ENCODE measurements at places on chromosomes 2 and 18.

GRCh38 chr2:26411419-26411818 is 9.7 kb downstream of the DRC1 start:
- DNase-seq, result no peak

DNA sequence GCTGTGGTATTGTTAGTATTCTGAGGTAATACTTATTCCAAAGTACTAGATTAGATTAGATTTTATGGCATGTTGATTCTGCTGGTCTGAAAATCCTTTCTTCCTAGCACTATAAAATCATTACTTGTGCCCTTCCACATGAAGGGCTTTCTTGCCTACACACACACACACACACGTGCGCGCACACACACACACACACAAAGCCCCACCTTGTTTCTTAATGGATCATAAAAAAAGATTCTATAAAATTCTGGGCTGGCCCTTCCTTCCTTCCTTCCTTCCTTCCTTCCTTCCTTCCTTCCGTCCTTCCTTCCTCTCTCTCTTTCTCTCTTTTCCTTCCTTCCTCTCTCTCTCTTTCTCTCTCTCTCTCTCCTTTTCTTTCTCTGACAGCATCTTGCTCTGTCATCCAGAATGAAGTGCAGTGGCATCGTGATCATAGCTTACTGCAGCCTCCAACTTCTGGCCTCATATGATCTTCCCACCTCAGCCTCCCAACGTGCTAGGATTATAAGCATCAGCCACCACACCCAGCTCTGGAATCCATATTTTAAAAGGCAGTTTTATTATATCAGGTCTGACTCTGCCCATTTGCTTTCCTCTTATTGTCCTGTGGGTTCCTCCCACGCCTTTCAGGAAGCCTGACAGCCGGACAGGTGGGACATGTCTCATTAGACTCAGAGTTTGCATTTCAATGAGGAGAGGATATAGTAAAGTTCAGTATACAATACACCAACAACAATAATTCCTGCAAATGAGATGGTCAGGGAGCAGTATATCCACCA is 321.1 kb downstream of the PIK3C3 start:
- peak; percentile 52 for DNase-seq

DNA sequence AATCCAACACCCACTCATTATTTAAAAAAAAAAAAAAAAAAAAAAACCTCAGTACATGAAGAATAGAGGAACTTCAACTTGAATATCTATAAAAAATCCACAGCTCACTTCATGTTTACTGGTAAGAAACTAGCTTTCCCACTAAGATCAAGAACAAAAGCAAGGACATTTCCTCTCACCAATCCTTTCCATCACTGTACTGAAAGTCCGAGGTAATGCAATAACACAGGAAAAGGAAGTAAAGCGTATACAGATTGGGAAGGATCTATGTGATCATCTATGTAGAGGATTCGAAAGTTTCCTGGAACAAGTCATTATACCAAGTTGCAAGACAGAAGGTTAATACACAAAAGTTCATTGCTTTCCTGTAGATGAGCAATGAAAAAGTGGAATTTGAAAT is 63.2 kb downstream of the ROCK2 start:
- DNase-seq, result no peak

DNA sequence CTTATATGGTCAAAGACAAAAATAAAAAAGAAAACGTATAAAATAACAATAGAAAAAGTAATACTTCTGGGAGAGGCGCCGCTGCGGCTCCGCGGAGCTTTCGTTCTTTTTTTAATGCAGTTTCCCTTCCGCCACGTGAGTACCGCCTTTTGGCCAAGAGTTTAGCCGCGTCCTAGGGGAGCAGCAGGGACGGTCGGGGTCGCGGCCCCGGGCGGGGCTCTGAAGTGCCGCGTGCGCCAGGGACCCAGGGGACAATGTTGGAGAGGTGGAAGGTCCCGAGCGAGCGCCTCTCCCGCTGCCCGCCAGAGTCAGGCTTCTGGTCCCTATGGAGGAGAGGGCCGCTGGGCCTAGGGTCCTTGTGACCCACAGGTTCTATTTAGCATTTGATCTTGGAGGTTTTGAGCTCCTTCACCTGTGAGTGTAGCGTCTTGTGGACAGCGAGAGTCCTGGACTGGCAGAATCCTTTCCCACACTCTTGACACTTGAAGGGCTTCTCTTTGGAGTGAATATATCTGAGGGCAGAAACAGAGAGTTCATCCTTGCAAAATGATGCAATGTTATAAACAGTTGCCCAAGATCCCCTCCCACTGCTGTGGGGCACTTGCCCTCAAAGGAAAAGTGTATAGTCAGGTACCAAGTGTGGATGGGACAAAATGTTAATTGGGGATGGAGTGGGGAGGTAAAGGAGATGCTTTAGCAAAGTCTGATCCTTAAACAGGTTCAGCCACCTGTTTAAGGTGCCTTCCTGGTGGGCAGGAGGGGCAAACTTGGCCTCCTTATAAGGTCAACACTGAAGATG is 6.3 kb downstream of the OSR1 start:
- DNase-seq, result no peak

- DNase-seq, result no peak
Measured at GRCh38 chr2:169729274-169729605, 4.4 kb upstream of the KLHL23 start.

DNA sequence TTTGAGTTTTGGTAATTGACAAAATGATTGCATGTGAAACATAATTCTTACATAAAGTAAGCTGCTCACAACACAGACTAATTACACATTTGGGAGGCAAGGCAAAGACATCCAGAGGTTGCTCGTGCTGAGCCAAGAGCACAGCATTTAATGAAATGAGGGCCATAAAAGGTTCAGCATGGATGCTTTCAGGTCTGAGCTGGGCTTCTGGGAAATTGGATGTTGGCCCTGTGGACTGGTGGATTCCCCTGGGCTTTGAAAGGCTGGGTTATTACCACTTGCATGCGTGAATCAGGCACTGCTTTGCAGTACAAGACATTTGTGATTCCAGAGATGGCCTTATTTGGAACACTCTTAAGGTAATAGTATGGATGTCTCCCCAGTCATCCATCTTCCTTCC is 533.5 kb upstream of the NRP2 start:
- no peak for DNase-seq

- DNase-seq, result no peak
Measured at GRCh38 chr2:134465228-134466105, 211.6 kb downstream of the MGAT5 start.

DNA sequence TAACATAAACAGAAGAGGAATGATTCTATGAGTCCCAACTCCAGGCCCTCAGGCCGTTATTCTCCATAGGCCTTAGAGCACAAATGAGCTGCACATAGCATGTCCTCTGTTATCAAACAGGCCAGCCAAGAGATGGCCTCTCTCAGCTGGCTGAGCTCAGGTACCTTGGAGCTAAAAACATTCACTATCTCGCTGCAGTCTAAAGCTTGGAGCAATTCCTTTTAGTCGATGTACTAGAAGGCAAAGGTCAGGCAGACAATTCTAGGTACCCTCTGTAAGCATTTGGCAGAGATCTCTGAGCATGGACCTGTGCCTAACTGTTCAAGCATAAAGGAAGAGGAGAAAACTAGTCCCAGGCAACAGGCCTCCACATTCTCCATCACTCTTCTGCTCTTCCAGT is 38.0 kb upstream of the ATL2 start:
- no peak for DNase-seq

DNA sequence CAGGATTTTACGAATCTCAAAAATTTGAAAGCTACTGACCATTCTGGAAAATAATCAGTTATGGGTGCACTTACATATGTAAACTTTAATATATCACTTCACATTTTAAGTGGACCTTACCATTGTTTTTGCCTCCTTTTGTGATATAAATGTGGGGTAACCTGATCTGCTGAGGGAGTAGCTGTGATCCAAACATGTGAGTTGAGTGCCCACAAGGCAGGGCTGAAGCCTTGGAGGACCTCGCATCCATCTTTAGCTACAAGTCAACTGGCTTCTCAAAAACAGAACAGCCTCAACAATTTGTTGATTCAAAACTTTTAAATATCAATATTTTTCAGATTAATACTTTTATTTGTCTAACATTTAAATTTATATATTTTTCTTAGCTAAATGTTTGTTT is 178.2 kb downstream of the PLCL1 start:
- no peak for DNase-seq

DNA sequence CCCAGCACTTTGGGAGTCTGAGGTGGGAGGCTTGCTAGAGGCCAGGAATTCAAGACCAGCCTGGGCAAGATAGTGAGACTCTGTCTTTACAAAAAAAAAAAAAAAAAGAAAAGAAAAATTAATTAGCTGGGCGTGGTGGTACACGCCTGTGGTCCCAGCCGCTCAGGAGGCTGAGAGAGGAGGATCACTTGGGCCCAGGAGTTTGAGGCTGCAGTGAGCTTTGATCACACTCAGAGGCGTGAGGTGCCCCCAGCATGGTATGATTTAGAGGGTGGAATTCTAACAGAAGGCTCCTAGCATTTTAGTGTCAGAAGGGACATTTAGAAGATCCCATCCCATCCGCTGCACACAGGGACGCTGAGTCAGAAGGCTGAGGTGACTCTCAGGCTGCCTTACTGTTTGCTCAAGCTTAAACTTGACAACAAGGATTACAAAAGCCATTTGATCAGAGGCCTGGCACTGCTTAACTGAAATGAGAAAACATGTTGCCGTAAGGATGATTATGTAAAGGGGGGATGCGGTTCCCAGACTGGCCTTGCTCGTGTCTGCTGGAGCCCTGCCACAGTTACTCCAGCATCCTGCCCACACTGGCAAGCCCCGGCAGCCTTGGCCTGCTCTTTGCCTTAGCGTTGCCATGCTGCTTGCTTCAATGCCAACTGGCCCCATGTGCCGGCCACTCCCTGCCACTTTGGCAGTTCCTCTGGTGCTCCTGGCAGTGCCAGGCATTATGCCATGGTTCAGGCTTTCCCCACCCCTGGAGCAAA is 45.6 kb upstream of the SLC1A4 start:
- no peak for DNase-seq

- DNase-seq, result no peak
Measured at GRCh38 chr18:11607906-11608305, 1.5 kb upstream of the SLC35G4 start.

DNA sequence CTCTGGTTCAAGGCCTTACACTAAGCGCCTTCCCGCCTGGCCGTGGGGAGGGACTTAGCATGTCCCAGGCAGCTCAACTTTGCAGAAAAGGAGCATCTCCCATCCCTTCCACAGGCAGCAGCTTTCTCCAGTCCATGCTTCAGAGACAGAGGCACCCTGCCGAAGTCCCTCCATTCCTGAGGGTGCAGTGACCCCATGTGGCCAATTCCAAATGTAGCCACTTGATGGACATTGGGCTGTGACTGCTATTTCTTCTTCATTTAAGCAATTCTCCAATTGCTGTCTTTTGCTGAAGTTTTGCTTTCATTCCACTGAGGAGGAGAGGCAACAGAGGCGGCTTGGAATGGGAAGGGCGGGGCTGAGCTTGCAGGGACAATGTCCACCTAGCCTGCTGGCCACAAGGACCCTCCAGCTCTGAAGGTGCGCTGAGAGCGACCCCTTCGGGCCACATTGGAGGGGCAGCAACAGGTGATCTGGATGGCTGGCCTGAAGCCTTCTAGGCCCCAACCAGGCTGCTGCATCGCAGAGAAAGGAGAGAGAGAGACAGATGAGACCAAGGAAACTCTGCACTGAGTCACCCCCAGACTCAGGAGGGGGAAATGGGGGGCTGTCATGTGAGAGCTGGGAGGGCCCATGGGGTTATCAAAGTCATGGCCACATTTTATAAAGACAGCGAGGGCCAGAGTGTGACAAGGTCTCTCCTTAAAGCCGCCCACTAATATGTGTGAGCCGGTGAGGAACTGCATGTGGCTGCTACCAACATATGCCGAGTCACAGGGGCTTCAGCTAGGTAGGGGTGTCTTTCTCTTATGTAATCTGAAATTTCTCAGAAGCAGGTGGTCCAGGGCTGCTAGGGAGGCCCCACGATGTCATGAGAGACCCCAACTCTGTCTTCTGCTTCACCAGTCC is 61.3 kb downstream of the LONRF2 start:
- peak; percentile 84 for DNase-seq

DNA sequence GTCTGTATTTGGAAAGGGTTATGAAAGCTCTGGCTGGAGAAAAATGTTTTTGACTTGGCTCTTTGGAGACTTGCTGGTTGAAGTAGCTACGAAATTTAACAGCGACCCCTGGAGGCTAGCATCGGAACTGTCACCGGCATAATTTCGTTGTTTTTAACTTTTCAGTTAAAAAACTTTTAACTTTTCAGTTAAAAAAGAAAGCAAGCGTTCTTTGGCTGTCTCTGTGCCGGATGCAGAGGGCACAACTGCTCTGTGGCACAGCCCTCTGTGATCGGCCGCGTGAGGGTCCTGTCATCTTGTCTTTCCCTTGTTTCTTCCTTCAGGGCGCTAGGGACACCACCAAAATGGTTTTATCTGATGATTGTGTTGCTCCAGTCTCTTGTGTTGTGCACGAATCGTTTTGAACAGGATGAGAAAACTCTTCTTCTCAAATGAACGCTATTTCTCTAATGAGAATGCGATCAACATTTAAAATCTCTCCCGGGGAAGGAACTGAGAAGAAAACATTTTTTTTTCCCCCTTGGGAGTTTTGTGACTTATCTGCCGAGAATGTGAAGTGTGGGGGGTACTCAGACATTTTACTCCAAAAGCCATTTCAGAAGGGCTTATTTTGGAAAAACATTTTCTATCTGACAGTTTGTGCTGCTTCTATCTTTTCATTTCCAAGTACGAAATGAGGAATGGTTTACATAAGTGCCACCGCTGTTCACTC is 57.1 kb downstream of the ADCYAP1 start:
- DNase-seq, result peak; percentile 49

DNA sequence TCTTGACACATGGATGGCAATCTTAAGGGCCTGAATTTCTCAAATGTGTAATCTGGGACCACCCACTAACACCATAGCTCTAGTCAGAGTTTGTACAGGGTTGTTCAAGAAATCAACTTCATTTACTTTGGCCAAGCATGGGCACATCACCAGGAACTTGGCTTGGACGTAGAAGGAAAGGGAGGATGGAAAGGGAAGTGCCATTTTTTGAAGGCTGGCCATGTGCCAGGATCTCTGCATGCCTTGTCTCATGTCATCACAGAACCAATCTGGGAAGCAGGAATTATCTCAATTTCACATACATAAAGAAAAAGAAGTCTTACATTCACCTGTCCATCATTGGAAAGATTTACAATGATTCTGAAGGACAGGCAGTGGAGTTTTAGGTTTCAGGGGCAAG is 128.1 kb downstream of the ANTXR1 start:
- no peak for DNase-seq

- DNase-seq, result no peak
Measured at GRCh38 chr2:163364736-163365135, 371.1 kb downstream of the FIGN start.

DNA sequence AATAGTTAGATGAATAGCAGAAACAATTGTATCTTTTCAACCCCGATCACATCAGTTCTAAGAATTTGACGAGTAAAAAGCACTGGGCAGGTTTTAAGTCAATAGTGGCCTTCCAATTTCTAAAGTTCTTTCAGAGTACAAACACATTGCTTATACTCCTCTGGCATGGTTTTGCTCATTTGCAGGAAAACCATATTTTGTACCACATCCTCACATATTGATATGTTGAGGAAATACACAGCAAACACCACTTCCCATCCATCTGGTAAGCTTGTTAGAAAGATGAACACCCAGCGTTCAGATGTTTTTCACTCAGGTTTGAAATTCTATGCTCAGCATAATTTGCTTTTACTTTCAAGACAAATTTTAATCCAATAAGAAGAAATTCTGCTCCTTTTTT is 344.6 kb upstream of the ACVR2A start:
- DNase-seq, result no peak

GRCh38 chr2:119879502-119879901 is 119.8 kb downstream of the PTPN4 start:
- no peak for DNase-seq

Measured in NCI-H146 (cell line).